ENCODE measurements at places on chromosomes 3 and 15. TPM values are rescaled to one million over a fixed set of nuclear protein-coding genes. Genes with fewer than 3 reads are reported as not detected.

- DNase-seq = no peak
These were observed 152.3 kb downstream of the ZBTB20 start for GRCh38 chr3:114994554-114995341.

The NDUFAF3 gene
- 47.6 TPM for polyA plus RNA-seq

- peak; percentile 38 for DNase-seq
These were observed 30.6 kb upstream of the ZSCAN2 start for GRCh38 chr15:84570164-84570735.

DNA sequence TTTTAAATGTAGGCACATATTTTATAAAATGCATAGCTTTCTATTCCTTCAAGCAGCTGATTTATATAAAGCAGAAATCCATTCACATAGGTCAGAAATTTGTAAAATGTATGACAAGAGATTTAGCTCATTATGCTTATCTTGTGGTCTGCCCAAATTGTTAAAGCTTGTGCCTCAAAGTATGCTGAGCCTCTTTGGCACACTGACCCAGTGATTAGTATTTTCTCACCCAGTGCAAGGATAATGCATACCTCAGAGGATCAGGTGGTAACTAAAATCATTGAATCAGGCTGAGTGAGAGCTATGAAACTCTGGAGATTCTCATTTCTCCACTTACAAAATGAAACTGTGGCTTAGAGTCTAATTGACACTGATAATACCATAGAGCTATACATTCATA, 533.3 kb downstream of the FGF12 start:
- DNase-seq = no peak

DNA sequence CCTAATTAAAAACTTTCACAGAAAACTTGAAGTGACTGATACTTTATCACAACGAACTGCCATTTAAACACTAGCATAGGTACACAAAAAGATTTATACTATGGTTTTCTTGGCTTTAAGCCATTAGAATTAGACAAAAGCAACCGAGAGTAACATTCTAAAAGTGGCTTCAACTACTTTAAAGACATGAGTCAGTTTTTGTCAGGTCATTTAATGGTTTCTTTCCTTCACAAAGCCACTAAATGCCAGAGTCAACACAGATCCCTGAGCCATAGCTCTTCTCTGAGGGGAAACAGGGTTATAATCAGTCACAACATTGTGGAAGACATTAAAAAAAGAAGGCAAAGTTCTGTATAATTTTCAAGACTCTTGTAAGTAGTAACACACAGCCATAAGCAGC, 54.6 kb downstream of the CAPN3 start:
- no peak for DNase-seq

DNA sequence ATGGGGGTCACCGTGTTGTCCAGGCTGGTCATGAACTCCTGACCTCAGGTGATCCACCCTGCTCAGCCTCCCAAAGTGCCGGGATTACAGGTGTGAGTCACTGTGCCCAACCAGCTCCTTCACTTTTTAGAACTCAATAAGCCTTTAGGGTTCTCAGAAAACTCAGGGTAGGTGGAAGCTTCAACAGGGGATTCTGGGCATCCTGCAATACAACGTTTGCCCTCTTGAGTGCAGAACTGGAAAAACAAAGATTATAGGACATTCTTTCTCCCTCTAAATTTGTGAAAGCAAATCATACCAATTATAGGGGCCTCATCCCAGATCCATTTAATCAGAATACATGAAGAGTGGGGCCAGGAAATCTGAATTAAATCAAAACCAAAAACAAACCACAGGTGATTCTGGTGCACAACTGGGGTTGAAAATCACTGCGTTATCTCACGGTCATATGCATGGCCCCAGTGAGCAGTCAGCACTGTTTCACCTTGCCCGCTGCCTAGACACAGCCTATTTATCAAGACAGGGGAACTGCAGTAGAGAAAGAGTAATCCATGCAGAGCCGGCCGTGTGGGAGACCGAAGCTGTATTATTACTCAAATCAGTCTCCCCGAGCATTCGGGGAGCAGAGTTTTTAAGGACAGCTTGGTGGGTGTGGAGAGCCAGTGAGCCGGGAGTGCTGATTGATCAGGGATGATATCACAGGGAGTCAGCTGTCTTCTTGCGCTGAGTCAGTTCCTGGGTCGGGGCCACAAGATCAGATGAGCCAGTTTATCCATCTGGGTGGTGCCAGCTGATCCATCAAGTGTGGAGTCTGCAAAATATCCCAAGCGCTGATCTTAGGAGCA, 58.4 kb downstream of the TMEM44 start:
- DNase-seq = no peak

GRCh38 chr15:52011711-52012144, 7.3 kb upstream of the MAPK6 start:
- DNase-seq = no peak

DNA sequence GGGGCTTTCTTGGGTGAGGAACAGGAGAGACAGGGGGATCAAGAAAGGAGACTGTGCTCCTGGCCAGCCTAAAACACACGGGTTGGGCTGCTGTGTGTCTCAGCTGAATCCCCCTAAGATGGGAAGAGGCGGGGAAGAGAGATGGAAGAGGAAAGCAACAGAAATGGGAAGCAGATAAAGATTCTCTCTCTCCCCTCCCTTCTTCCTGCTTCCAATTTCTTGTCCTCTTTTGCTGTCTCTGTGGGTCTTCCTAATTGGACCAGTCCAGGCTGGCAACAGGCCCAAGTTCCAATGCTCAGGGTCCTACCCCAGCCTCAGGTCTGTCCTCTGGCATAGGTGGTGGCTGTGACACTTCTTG, 7.1 kb downstream of the ISLR2 start:
- DNase-seq = no peak

DNA sequence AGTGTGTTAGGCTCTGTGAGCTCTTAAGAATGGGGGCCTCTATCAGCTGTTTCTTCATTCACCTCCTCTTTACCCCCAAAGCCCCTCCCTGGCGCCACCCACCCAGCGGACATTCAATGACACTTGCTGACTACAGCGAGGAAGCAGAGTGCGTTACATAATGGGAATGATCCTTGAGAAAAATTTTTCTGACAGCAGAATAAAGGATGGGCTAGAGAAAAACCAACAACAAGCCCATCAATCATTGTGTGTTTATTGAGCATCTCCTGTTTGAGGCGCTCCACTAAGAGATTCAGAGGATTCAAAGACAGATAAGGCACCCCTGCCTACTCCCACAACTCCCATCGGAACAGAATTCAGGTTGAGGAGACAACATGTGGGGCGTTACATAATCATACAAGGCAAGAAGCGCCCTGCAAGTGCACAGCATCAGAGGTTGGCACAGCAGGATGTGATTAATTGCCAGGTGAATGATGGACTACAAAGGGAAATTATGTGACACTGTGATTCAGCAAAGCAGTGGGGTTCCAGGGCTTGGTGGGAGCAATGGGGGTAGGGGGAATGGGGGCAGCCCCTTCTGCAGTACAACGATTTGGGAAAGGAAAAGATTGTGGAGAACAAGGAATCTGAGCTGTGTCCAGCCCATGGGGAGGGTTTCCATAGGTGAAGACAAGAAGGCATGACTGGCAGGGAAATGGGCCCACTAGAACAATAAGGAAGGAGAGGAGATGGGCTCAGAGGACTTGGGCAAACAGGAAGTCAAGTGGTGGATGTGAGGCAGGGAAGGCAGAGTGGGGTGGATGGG, 141.3 kb upstream of the ATP2B2 start:
- DNase-seq = no peak

- no peak for DNase-seq
These were observed 64.6 kb downstream of the LYZL4 start for GRCh38 chr3:42345811-42346210.

The ISLR2 gene
- 2.3 TPM for polyA plus RNA-seq

DNA sequence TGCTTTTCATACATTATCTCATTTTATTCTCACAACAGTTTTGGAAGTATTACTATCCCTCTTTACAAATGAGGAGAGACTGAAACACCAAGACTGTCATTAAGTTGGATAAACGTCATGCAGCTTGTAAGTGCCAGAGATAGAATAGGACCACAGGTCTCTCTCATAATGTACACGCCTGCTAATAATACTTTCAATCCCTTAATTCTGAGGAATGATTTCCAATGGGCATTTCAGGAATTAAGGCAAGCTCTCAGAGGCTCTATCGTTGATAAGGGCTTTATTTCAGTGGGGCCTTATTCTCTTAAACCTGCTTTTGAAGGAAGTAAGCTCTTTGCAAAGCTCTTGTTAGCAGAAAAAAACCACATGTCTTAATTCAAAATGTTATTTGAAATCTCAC, 229.1 kb downstream of the NFKBIZ start:
- no peak for DNase-seq

DNA sequence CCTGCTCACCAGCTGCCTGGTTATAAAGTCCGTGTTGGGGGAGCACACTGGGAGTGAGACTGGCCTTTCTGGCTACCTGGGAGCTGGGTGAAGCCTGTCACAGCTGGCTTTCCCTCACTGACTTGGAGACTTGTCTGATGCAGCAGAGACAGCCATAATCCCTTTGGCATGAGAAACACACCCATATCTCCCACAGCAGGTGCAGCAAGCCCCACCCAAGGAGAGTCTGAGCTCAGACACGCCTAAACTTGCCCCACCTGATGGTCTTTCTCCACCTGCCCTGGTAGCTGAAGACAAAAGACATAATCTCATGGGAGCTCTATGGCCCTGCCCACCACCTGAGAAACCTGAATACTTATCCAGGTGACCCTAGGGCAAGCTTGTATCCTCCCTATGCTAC, 54.8 kb downstream of the NMD3 start:
- no peak for DNase-seq

GRCh38 chr3:54917174-54917573, 10.7 kb downstream of the LRTM1 start:
- DNase-seq = peak; percentile 57

DNA sequence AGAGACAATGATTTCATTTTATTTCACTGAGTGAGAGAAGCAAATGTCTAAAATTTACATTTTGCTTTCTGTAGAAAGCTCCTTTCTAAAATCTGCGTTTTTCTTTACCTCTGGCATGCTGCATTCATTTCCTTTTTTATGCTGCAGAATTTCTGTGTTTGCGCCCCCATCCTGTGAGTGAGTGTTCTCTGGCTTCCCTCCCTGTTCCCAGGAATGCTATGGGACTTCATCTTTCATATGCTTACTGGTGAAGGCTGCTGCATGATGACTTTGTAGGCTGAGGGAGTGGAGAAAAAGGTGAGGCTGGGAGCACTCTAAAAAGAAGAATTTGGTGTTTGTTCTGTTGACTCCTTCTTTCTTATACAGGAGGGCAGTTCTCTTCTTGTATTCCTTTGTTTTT, 7.7 kb upstream of the TMC3 start:
- DNase-seq = no peak

- no peak for DNase-seq
These were observed 130.3 kb upstream of the WNT5A start for GRCh38 chr3:55617385-55617784.

The PLSCR2 gene
- polyA plus RNA-seq = 0.42 TPM

- DNase-seq = no peak
These were observed 21.4 kb upstream of the NR2E3 start for GRCh38 chr15:71788646-71789579.

DNA sequence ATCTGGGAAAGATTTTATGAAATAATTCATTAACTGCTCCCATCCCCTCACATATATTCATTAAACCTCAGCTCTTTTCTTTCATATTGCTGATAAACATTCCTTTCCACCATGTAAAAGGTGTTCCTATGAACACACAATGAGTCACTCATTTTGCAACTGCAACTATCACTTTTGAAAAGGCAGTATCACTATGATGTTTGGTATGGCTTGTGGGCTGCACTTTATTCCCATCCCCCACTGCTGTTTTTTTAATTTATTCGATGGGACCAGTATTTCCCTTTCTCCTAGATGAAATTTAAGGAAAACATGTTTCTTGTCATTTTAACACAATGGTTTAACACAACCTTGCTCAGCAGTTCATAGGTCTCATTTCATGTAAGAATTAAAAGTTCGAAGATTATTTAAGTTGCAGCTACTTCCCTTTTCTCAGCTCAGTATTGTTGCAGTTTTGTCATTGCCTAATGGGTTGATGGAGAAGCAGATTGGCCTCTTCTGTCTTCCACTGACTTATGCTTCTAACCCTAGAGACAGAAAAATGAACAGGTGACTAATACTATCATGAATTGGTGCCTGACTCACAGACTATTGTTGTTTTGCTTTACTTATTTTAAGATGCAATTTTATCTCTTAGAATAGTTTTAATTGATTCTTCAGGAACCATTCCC, 280.3 kb downstream of the ZPLD1 start:
- DNase-seq = no peak

The RBP2 gene
- polyA plus RNA-seq = not detected

GRCh38 chr15:74727727-74728126, 2.4 kb upstream of the CYP1A1 start:
- DNase-seq = no peak

DNA sequence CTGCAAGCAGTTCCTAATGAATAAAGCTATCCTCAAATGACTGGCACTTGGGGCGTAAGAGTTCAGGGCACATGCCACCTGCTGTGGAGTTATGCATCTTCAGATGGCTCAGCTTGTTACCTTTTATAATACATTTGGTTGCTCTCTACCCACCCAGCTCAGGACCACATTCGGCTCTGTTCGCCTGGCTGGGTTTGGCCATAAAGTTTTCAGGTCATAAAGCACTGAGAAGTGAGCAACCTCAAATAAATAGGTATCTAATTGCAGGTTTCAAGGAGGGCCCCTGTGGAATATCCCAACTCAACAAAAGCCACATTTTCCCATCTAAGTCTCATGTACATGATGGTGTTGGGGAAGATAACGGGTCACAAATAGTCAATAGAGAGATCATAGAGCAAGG, 727.3 kb downstream of the GRM7 start:
- no peak for DNase-seq

The MCTP2 gene
- 0.68 TPM for polyA plus RNA-seq

GRCh38 chr3:9809239-9809614, 835 bp upstream of the TTLL3 start:
- no peak for DNase-seq

- DNase-seq = peak; percentile 42
These were observed 1.2 kb upstream of the EDEM1 start for GRCh38 chr3:5186089-5186857.

DNA sequence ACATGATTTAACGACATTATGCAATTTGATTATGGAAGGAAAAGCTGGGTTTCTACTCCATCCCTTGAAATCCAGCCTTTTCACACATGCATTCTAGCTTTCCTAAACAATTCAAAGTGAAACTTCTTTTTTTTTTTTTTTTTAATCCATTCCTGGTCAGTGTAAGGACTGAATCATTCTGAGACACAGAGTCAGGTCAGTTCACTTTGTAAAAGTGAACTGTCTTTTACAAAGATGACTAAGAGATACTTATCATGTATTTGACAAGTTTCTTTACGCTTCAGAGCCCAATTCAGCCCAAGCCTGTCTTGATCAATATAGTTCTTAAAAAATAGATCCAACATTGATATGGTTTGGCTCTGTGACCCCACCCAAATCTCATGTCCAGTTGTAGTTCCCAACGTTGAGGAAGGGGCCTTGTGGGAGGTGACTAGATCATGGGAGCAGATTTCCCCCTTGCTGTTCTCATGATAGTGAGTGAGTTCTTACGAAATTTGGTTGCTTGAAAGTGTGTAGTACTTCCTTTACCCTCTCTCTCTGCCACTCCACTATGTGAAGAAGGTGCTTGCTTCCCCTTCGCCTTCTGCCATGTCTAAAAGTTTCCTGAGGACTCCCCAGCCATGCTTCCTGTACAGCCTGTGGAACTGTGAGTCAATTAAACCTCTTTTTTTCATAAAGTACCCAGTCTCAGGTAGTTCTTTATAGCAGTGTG, 345.6 kb upstream of the THBS1 start:
- DNase-seq = no peak

The NR2E3 gene
- 2.3 TPM for polyA plus RNA-seq

GRCh38 chr3:181888234-181888633, 176.5 kb downstream of the SOX2 start:
- DNase-seq = no peak

GRCh38 chr15:93105485-93105884, 16.5 kb upstream of the RGMA start:
- DNase-seq = no peak

The CCDC54 gene
- 1.9 TPM for polyA plus RNA-seq

Measured in muscle of back (tissue), 13 donors.